GM06990 (cell line): ENCODE measurements at places on chromosomes 1 and 21.

GRCh38 chr1:118986555-118987467, 1.3 kb downstream of the TBX15 start:
- DNase-seq: no peak

- DNase-seq: peak; percentile 87
Observed at GRCh38 chr1:12047120-12047876, 15.8 kb upstream of the TNFRSF8 start.

DNA sequence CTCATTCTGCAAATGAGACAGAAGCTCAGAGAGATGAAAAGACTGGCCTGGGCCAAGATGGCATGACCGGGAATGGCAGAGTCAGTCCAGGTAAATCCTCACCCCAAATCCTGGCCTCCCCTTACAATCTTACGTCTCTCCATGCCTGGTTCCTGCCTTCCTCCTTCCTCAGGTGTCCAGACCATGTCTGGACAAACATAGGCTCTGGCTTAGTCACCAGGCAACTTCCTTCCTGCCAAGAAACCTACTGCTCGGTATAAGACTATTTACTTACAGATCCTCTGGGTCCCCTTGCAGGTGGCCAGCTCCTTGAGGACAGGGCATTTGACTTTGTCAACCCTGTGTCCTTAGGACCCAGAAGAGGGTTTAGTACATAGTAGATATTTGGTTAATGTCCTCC, 69.4 kb upstream of the ROR1 start:
- DNase-seq: no peak

- no peak for DNase-seq
Observed at GRCh38 chr1:8985915-8986813, 40.1 kb downstream of the SLC2A7 start.

DNA sequence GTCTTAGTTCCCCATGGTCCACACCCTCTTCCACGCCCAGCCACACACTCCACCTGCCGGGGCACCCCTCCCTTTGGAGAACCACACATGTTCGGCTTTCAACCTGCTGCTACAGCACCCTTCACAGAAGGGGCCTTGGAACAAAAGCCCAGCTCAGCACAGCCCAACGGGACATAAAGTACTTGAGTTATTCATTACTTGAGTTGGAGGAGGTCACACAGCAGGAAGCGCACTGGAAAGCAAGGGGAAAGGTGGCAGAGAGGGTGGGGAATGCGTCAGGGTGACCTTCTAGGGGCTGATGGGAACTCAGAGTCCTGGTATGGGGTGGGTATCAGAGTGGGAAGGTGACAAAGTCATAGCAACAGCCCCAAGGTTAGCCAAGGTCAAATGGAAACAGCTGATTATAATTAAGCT, 3.0 kb upstream of the ATP1B1 start:
- DNase-seq: no peak

- DNase-seq: no peak
Observed at GRCh38 chr1:158145173-158145719, 35.4 kb upstream of the CD1D start.

DNA sequence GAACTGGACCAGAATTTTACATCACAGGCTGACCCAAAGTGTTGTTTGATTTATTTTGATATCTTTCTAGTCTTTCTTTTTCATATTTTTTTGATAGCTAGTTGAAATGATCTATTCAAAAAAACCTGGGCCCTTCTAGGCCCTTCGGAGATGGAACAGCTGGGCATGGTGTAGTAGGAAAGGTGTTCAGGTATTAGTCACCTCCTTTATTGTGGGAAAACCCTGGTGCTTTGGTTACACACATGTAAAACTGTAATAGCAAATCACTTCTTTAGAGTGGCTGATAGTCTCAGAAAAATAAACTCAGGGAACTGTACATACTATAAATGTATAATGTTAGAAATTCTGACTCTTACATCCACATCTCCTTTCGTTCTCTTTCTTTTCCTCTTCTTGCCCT, 234.5 kb downstream of the PLA2G4A start:
- DNase-seq: no peak

DNA sequence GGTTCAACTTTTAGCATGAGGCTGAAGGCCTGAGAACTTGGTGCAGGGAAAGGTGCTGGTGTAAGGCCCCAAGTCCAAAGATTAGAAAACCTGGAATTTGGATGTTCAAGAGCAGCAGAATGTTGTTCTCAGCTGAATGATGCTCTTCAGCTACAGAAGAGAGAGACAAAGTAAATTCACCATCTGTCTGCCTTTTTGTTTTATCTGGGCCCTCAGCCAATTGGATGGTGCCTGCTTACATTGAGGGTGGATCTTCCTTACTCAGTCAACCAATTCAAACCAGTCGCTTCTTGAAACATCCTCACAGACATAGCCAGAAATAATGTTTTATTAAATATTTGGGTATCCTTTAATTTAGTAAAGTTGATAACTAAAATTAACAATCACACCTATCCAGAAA, 748.2 kb upstream of the ADAMTS5 start:
- DNase-seq: no peak

GRCh38 chr1:61951731-61952580, 209.7 kb downstream of the PATJ start:
- no peak for DNase-seq

DNA sequence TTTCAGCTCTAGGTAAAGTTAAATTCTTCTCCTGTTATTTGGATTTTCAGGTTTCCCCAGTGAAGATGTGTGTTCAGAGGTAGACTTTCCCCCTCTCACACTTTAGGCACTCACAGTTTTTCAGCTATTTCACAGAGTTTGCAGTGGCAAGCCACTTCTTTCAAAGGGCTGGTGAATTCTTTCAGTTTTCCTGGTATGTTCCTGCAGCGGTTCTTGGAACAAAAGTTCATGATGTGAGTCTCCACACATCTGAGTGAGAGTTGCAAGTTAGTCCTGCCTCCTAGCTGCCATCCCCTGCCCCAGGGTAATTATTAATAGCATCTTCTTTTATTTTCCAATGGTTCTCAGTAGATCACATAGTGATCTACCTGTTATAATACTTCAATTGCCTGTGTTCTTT, 27.3 kb upstream of the CD84 start:
- DNase-seq: no peak

DNA sequence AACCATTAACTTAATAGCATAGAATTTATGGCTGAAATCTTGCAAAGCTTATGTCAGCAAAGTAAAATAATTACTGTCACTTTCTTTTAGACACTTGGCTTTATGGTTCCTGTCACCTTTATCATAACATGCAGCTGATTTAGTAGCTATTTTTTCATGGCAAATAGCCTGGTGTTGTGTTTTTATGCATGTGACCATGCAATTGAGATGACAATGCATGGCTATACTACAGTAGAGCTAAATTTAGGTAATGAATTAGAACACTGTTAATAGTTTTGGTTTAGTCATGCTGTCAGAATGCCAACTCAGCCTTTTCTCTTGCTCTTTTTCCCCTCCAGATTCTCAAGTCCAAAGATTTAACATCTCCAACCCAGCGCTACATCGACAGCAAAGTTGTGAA, 88.6 kb downstream of the TGFB2 start:
- no peak for DNase-seq

DNA sequence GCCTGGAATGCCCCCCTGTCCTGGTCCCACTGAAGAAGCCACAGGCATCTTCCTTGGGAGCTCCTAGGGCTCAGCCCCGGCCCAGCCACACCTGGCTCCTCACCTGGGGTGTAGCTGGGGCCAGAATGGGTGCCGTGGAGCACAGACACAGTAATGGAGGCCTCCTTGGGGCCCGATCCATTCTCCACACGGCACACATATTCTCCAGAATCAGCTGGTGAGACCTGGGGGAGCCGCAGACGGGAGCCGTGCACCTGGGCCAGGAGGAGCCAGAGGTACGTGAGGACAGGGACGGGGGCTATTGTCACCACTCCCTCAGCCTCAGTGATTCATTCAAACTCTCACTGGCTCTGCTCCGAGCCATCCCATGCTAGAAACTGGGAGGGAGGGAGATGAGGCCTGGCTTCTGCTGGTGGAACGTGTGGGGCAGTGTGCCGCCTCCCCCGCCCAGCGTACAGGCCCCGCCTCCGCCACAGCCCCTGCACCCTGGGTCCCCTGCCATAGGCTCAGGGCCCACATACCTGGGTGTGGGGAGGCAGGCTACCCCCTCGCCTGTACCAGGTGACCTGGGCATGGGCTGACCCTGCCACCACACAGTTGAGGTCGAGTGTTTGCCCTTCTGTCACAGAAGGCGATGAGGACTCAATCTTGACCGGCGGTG, 42.2 kb downstream of the LDLRAD2 start:
- DNase-seq: no peak

- DNase-seq: no peak
Observed at GRCh38 chr1:226129230-226129629, 57.3 kb downstream of the ACBD3 start.

DNA sequence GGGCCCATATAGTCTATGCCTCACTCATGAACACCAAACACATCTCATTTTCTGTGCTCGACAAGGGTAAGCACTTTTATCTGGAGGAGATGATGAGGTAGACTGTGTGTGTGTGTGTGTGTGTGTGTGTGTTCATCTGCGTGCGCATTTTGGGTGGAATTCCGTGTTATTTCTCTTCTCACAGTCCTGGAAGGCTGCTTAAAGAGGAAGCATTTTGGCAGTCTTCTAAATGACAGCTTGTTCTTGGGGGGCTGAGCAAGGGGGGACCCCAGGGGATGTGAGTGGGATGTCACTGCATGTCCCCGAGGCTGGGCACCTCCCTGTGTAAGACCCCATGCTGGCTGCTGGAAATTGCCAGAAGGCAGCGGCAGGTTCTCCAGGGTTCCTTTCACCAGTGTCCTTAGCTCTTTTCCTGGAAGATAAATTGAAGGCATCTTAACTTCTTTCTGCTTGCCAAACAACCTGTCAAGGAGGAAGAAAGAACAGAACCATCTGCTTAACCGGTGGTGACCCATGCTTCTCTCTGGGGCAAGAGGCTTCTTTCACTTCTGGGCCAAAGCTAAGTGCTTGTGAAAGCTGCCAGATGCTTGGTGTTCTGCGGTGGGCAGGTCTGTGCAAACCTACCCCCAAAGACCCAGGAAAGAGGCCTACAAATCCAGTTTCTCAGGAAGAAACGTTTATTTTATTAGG, 9.9 kb upstream of the RD3 start:
- no peak for DNase-seq

DNA sequence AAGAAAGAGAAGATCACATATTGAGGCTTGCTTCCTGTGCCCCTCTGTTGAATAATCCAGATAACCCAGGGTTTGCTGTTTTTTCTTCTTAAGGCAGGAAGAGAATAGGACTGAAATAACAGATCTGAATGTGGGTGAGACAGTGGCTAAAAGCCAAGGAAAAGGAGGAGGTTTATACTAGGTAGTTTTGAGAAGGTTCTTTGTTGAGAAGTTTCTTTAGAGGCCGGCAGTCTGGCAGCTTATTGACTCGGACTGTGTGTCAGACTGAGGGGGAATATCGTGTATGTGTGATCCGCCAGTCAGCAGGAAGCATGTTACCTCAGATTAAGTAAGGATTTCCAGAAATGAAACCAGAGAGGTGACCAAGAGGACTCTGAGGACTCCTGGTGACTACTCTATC, 119.8 kb downstream of the PLA2G4A start:
- no peak for DNase-seq

- no peak for DNase-seq
Observed at GRCh38 chr1:24903955-24904730, 25.9 kb downstream of the RUNX3 start.

DNA sequence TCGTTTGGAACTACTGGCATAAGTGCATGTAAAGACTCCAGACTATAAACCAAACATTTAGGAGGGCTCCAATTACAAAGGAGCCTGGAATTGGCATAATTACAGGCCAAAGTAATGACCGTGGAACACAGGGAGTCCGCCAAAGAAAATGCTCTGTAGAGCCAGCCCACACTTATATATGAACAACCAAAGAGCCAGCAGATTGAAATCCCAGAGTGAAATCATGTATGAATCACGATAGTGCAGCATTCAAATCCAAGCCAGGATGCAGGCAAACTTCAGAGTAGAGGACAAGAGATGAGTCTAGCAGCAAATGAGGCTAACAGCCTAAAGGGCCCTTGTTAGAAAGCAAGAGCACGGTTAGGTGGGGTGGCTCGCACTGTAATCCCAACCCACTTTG, 13.1 kb downstream of the VPS26C start:
- no peak for DNase-seq

DNA sequence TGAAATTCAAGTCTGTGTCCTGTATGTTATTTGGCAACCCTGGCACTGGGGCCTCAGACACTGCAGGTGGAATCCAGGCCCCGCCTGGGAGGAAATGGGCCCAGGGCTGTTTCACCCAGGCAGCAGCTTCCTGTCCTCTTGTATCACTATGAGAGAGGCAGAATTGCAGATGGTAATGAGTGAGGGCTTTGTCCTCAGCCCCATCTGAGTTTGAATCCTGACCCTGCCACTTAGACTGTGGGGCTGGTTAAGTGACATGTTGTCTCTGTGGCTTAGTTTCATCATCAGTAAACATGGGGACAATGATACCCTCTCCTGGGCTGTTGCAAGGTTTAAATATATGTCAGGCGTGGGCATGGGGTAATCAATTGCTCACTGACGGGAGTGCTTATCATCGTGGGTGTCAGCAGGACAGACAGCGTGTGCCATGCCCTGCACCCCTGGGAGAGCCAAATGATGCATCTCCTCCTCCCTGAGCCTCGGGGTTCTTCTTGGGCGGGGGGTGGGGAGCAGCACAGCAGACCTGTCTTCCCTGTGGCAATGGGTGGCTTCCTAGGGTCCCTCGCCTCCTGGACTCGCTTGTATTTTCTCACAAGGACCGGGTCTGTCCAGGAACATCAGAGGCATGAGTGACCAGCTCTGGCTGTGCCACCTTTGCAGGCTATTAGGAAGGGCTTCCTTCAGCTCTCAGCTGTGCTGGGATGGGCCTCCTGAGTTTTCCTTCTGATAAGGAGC, 42.1 kb downstream of the ARHGEF10L start:
- no peak for DNase-seq

- DNase-seq: no peak
Observed at GRCh38 chr1:21568006-21568746, 59.0 kb downstream of the ALPL start.
